ENCODE measurements at places on chromosomes 7 and 10.

DNA sequence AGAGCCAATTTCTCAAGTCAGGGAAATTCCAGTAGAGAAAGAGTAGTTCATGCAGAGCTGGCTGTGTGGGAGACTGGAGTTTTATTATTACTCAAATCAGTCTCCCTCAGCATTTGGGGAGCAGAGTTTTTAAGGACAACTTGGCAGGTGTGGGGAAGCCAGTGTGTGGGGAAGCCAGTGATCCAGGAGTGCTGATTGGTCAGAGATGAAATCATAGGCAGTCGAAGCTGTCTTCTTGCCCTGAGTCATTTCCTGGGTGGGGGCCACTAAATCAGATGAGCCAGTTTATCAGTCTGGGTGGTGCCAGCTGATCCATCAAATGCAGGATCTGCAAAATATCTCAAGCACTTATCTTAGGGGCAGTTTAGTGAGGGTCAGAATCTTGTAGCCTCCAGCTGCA, 194.6 kb upstream of the NRG3 start:
- DNase-seq = no peak
- no peak overlapping the region for H3K4me3 ChIP-seq
- H3K27me3 ChIP-seq = no peaks in the 10 kb centered on the region
- H3K4me1 ChIP-seq = no peaks in the 10 kb centered on the region
- H3K36me3 ChIP-seq = no peaks in the 10 kb centered on the region

DNA sequence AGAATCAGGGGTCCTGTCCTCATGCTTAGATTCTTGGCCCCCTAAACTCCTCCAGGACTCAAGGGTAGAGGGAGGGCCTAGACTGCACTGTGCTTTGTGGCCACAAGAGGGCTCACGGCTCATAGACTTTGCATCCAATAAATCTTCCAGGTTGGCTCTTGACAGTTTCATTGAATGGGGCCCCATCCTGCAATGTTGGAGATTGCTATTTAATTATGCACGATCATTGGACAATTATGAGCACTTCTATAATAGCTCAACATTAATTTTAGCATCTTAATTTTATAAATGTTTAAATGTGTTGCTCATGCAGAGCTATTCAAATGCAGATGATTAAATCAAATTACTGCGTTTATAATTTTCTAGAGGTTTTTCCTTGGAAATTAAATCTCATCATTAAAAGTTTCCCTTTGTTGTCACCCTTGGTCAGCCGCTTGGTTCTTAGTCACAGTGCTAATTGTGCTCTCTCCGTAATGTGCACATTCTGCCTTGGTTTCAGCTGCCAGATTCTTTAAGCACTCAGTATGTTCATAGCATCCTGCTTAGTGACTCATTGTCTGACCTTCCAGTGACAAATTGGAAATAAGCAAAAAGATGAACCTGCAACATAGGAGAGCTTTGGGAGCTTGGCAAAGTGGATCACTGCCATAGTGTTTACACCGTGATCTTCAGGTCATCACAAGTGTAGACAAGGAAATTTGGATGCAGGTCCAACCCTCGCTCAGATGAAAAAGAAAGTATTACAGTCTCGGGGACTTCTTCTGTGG, 33.4 kb upstream of the PLPP4 start:
- H3K27me3 ChIP-seq = peaks cover 19% of the 10 kb centered on the region
- H3K4me1 ChIP-seq = no peaks in the 10 kb centered on the region
- no peak for DNase-seq
- no peak overlapping the region for H3K4me3 ChIP-seq
- no peaks in the 10 kb centered on the region for H3K36me3 ChIP-seq
- H3K27ac ChIP-seq = no peak overlapping the region

DNA sequence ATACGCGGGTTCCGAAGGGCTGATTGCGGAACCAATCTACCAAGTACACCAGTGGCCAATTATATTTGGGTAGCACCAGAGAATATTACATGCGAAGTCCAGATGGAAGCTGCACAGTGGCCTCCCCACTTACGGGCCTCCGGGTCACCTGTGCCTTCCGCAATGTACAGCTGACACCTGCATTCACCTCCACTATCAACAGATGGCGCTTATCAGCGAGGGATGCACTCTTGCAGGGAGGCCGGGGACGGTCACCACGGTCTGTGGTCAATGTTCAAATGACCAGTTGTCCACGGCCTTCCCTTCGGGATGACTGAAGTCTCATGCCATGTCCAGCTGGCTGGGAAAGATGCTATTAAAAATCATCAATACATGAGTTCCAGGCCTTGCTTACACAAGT, 47.6 kb downstream of the SLIT1 start:
- no peak overlapping the region for H3K4me3 ChIP-seq
- no peak overlapping the region for H3K27ac ChIP-seq
- peaks cover 59% of the 10 kb centered on the region for H3K27me3 ChIP-seq
- no peaks in the 10 kb centered on the region for H3K4me1 ChIP-seq

DNA sequence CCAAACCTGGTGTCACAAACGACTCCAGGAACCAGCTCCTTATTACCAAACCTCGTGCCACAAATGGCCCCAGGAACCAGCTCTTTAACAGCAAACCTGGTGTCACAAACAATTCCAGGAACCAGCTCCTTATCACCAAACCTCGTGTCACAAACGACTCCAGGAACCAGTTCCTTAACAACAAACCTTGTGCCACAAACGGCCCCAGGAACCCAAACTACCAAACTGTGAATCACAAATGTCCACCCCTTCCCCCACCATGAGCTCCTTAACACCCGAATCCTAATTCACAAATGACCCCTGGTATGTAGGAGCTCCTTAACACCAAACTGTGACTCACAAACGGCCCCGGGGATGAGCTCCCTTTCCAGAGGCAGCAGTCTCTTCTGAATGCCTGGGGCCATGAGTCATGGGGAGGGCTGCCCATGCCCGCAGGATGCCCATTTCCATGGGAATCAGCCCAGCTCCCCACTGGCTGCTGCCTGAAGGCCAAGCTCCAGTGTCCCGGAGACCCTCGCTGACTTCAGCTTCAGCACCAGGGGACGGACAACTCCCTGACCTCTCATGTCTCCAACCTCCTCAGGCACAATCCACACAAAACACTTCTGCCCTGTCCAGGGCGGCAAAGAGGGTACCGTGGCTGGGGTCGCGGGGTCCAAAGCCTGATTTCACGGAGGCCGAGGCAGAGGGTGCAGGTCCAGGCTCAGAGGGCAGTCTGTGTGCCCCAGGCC, 213.1 kb downstream of the ELFN1 start:
- H3K4me1 ChIP-seq = peaks cover 18% of the 10 kb centered on the region
- H3K36me3 ChIP-seq = peaks cover 7% of the 10 kb centered on the region
- no peak overlapping the region for H3K4me3 ChIP-seq
- no peaks in the 10 kb centered on the region for H3K27me3 ChIP-seq

DNA sequence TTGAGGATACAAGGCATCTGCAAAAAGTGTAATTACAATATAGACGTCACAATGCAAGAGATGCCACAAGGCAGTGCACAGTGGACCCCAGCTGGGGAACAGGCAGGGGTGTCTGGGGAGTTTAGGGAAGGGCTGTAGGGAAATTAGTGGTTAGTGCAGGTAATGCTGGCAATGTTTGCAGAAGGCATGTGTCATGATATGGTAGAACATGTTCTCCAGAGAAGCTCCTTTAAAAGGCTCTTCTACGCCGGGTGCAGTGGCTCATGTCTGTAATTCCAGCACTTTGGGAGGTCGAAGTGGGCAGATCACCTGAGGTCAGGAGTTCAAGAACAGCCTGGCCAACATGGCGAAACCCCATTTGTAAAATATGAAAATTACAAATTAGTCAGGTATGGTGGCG, 98.0 kb downstream of the JCAD start:
- H3K36me3 ChIP-seq = no peaks in the 10 kb centered on the region
- no peaks in the 10 kb centered on the region for H3K4me1 ChIP-seq
- H3K27me3 ChIP-seq = peaks cover 46% of the 10 kb centered on the region
- no peak for DNase-seq

DNA sequence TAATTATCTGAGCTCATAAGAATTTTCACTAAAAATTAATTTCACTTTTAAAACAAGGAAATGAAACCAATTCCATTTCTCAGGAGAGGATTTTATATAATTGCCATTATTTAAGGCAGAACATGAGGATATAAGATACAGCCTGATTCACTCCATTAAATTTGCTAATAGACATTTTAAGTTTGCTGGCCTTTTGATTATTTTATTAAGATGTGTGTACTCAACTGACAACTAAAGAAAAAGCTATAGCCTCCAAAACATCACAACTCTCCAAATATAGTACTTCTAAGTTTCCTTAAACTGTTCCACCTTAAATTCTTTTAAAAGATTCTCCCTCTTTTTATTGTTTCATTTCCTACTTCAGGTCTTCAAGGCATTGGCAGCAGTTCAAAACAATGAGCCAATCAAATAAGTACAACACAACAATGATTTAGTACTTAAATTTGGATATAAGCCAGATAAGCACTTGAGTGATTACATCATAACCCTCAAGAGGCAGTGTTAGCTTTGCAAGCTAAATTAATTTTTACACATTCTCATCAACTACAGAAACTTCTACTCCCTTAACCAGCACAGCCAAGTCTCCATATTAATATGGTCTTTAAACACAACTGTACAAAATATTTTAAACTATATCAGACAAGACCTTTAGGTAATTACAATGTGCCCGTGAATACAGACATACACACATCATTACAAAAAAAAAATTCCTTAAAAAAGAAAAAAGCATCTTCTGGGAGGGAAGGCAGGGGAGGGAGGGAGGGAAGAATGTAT, 121.8 kb downstream of the KMT2C start:
- peak overlapping the region; percentile 49 for H3K4me3 ChIP-seq
- peaks cover 4% of the 10 kb centered on the region for H3K36me3 ChIP-seq
- H3K27me3 ChIP-seq = no peaks in the 10 kb centered on the region

Measured in T-helper 17 cell (primary cell).